ENCODE measurements at places on chromosomes 4 and X.
A peak's percentile ranks its signal among the peaks of the same experiment; 100 is the strongest.

DNA sequence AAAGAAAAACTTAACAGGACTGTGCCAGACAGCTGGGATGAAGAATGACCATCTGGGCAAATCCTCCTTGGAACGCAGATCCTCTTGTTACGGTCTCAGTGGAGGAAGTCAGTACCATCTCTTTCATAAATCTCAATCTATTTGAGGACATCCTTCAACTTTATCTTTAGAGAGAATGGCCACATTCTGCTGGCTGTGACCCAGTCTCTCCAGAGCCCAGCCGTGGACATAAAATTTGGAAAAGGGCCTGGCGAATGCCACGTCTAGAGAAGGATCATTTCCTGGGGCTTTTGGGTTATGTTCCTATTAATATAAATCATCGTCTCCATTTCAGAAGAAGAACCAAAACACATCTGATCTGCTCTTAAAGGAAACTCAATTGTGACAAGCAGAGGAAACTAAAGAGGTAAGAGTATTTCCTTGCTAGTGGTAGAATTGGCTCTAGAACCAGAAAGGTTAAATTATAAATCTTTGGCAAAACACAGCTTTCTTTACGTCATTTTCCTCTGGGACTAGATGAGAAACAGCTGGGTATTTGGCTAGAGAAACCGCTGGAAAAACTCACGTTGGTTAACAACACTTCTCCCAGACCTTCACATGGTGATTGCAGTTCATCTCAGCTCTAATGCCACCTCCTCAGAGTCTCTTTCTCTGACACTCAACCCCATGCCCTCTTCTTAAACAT, 164.7 kb downstream of the CHIC2 start:
- DNase-seq: no peak

DNA sequence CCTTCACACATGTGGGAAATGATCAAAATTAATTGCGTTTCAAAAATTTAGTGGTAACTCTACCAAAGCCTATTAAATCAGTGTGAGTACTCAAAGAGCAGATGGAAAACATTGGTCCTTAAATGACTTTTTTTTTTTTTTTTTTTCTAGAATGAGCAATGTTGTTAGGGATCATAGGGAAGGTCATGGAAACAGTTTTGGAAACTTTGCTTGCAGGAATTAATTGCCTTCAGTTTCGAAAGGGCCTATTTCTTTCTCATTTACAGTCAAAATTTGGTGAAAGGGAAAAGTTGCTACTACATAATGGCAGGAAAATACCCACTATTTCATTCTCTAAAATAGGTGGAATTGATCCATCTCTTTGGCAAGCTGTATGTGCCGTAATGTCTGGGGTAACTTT, 160.9 kb downstream of the RTL9 start:
- no peak for DNase-seq

GRCh38 chrX:63561425-63561824, 210.3 kb upstream of the SPIN4 start:
- DNase-seq: no peak

GRCh38 chr4:81913427-81913879, 441.7 kb upstream of the RASGEF1B start:
- peak; percentile 45 for DNase-seq

GRCh38 chr4:140635606-140636005, 66.8 kb upstream of the UCP1 start:
- DNase-seq: no peak

DNA sequence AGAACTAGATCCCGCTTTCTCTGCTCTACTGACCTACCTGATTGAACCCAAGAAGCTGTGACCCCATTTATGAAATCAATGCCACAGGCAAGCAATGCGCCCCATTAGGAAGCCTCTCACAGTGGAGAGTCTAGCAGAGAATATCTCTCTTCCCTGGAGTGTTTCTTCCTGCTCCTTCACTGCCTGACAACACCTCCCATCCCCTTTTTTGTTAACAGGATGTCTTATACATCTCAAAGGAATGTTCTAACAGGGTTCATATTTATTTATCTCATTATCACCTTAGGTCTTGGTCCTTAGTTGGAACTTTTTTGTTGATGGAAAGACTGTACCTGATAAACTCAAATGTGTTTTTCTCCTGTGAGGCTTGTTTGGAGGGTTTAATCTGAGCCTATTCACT, 35.5 kb downstream of the SLIT2 start:
- DNase-seq: no peak

DNA sequence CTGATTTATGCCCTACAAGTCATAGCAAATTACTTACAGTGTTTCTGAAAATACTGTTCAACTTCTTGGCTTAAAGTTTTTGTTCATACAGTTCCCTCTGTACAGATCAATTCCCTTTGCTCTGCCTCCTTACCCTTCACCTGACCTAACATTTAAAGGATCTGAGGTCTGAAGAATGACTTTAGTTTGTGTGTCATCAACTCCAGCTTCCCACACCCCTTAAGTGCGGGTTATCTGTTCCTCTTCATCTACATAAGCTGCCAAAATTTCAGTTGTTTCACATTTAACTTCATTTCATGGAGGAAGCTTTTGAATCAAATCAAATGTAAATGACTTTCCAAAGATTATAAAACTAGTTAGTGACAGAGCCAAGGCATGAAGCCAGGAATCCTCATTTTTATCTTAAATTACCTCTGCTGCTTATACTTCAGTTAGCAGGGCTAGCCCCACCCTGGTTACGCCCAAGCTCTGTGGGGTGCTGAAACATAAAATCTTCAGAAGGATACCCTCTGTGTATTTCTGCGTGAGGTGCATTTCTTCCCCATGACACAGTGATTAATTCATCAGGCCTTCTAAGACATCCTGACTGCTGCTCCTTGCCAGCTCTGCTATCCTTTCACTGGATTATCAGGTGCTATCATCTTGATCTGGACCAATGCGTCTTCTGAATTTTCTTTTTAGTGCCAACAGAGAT, 16.5 kb downstream of the CXCL1 start:
- DNase-seq: no peak

- DNase-seq: no peak
Measured at GRCh38 chr4:24796620-24797019, 1.2 kb downstream of the SOD3 start.

DNA sequence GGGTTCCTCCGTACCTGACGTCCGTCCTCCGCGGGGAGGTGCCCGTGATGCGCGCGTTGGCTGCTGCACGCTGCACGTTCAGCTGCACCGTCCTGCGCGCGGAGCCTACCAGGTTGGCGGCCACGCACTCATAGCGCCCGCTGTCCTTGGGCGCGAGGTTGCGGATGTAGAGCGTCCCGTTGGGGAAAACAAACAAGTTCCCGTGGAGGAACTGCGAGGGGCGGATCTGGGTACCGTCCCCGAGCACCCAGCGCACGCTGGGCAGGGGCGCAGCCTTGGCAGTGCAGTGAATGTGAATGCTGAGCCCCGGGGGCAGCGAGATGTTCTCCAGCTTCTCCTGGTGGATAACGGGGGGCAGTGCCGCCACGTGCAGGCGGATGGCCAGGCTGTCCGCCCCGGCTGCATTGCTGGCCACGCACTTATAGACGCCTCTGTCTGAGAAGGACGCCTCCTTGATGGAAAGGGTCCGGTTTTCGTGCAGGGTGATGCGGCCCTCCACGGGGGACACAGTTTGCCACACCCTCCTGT, 29.2 kb downstream of the MXRA5 start:
- DNase-seq: no peak

GRCh38 chr4:111879539-111879938, 265.7 kb upstream of the FAM241A start:
- no peak for DNase-seq

- DNase-seq: no peak
Measured at GRCh38 chrX:153190381-153190780, 11.3 kb downstream of the MAGEA1 start.

DNA sequence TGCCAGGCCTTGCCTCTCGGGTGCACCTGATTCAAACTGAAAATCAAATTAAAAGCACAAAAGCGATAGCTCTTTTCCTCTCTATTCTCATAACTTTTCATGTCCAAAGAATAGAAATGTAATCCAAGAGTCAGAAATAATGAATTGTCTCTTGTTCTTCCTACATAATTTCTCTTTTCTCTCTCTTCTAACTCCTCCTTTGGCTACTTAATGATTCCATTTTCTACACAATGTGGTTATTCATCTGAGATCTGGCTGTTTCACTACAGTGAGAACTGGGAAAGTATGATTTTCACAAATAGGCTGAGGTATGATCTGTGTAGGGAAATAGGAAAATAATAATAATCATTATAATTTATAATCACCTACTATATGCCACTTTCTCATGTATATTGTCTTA, 703.5 kb downstream of the PDHA2 start:
- DNase-seq: no peak

DNA sequence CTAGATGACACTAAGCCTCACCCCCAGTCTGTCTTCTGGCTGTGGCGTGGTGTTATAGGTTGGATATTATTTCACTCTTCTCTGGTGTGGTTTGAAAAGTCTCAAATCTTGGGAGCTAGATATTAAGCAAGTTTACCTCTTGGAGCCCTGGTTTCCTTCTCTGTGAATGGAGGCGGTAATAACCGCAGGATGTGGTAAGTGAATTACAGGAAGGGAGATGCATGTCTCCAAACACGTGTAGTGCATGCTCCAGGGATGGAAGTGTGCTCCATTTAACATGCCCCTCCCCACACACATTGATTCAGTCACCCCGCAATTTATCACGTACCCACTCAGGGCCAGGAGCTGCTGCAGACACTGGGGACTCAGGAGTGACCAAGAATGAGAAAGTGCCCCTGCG, 4.9 kb downstream of the ZNF275 start:
- DNase-seq: no peak

- DNase-seq: no peak
Measured at GRCh38 chr4:34861666-34862065, 1382.6 kb downstream of the ARAP2 start.

Data from CD4-positive, alpha-beta T cell treated with Interleukin-4 for 4 hours (primary cell).